ENCODE measurements at places on chromosomes 1 and 21.

DNA sequence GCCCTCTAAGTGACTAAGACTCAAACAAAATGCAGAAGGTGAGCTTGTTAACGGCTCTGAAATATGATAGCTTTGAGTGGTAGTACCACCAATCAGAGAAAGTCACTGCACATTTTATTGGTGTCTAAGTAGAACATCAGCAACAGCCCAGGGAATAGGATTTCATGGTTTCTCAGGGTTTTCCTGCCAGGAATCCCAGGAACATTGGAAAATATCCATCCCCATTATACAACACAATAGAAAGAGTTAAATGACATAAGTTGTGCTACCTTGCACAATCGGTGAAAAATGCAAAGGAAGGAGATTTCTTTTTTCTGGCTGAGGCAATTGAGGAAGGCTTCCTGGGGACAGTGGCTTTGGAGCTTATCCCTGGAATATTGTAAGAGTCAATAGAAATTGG lies 283.1 kb downstream of the HLX start:
- DNase-seq: no peak

GRCh38 chr1:219385787-219386427 lies 212.2 kb downstream of the LYPLAL1 start:
- DNase-seq: no peak

DNA sequence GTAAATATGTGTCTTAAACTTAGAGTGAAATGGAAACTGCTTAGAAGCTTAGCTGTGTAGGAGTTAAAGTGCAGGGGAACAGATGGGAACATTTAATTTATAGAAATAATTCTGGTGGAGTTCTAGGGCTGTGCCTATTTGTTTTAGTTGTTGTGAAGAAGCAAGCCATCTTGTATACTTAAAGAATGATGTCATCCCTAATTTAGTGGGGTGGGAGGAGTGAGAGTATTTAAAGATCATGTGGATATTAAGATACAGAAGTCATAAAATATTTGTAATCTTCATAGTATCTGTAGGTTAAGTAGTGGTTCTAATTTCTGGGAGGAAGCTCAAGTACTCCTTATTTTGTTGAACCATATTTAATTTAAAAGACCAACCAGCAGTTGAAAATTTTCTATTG lies 41.5 kb downstream of the BACH1 start:
- DNase-seq: no peak

DNA sequence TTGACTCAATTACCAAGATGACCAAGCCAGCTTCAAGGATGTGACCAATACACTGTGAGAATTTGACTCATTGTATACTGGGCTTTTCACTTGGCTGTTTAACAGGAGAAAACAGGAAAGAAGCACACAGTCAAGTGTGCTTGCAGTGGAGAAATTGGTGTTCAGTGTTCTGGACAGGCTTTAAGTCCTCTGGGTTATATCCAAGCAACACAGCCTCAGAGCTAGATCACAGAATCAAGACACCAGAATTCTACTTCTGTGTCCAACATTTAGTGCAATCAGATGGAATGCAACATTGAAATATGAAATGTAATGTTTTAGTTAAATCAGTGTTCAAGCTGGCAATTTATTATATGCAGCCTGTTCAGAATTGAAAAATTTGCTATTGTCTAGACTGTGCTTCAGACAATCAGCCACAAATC lies 694.4 kb downstream of the LTN1 start:
- no peak for DNase-seq

- no peak for DNase-seq
These were observed 17.1 kb downstream of the FBLIM1 start for GRCh38 chr1:15775706-15776105.

GRCh38 chr1:7219031-7219430 lies 433.8 kb downstream of the CAMTA1 start:
- DNase-seq: no peak

DNA sequence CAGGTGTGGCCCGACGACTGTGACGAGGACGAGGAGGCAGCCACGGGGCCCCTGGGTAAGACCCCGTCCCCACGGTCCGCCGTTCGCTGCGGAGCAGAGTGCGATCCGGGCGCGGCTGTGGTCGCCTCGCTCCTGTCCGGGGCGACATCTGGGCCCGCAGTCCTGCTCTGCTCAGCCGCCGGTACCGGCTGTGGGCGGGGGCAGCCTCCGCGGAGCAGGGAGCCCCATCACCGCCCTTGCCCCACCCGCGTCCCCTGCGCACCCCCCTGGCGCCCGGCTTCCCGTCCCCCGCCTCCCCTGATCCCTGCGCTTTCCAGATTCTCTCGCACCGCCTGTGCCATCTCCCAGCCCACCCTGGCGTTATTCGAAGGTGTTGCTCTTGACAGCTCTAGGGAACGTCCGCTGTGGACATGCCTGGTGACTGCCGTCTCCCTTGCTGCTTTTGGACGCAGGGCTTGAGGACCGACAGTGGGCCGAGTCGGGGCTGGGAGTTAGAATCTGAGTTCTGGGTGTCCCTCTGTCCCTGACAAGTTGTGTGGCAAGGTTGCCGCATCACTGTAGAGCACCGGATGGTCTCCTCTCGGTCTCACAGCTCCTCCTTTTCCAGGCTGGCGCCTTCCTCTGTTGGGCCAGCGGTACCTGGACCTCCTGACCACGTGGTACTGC lies 596 bp downstream of the TOR3A start:
- peak; percentile 35 for DNase-seq

DNA sequence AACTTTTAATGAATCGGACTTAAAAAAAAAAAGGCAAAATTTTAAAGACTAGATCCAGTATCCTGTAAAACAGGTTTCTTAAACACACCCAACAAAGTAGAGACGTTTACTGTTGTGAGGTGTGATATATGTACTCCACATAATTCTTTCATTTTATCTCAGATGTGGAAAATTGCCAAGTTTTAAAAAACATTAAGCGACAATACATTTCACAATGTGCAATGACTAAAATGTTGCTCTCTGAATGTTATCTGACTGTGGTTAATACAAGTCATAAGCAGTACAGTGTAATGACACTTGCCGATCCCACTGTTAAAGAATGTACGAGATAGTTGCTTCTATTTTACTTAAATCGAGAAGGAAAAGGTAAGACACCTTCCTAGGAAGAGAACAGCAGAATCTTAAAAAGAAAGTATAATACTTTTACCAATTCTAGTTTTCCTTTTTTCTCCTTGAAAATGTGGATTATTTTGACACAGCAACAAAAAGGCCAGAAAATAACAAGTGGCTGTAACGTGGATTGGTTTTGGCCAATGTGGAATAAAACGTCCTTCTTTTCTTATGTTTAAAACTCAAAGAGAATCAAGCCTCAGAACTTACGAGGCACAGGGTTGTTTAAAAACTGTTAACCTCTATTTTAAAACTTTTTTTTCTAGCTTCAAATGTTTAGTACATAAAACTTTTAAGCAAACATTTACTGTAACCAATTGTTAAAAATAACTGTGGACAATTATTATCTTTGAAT lies 51.4 kb downstream of the TP53BP2 start:
- DNase-seq: no peak

- no peak for DNase-seq
These were observed 20.6 kb downstream of the WASF2 start for GRCh38 chr1:27469334-27469733.

DNA sequence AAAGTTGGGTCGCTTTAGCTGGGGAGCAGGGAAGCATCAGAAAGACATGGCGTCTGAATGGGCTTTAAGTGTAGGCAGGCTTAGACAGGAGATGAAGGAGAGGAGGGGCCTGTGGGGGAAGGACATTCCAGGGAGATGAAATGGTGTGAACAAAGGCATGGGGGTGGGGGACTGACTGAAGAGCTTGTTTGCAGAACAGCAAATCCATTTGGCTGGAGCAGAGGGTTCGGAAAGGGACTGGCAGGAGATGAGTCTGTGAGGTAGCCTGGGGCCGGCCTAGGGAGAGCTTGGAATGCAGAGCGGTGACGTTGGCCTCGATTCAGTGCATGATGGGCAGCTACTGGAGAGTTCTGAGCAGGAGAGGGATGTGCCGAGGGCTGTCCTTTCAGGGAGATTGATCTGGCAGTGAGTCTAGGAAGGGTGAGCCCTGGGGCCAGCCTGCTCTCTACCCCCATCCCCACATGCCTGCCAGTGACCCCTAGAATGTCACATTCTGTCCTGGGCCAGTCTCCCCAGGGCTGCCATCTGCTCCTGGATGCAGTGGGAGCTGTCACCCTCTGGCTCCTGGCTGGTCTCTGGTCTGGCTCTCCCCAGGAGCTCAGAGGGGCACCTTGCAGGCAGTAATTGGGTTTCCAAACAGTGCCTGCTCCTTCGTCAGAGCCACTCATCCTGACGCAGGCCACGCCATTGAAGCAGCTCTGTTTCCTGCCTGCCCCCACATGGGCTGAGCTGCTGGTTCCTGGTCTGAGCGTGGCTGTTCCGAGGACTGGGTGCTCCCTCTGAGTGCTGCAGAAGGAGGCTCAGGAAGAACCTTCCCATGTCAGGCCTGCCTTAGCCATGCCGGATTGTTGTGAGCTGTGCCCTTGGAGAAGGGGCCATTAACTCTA lies 22.3 kb upstream of the TMEM222 start:
- DNase-seq: no peak

DNA sequence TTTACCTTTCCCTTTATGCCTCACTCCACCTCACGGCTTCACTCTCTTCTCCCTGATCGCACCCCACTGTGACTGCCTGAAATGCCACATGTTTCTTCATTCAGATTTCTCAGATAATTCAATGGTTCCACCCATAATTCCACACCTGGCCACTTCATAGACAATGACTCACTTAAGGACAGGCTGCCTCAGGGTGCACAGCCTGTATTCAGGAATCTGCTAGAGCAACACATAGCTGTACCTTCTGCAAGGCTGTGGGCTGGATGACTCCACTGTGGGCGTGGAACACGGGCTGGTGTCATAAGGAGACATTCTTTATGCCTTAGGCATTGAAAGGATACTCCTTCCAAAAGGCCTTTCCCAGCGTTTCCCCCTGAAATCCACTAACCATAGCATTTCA lies 36.1 kb downstream of the L1TD1 start:
- no peak for DNase-seq

DNA sequence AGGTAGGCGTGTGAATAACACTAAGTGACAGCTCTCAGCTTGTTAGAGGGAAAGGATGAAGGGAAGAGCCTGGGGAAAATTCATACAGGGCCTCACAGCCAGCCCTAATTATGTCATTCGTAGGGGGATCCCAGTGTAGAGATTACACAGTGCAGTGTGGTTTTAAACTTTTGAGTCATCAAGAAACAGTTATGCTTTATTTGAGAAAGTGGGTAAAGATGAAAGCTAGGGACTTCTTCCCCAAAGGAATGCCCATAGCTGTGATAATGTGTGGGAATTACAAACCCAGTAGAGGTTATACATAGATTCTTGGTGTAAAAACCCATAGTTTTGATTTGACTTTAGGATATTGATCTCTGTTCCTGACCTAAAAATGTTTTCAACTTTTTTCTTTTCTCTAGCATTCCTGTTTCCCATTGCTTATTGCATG lies 1.9 kb downstream of the TTF2 start:
- DNase-seq: no peak

DNA sequence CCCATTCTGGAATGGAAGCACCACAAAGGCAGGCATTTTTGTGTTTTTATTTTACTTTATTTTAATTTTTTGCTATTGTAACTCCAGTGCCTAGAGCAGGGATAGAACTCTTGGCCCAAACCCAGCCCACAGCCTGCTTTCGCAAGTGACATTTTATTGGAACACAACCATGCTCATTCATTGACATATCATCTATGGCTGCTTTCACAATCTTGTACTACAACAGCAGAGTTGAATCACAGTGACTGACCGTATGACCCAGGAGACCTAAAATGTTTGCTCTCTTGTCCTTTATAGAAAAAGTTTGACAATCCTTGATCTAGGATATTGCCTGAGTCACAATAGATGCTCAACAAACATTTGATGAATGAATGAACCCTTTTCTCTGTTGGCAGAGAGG lies 83.9 kb upstream of the ATP1A1 start:
- no peak for DNase-seq

DNA sequence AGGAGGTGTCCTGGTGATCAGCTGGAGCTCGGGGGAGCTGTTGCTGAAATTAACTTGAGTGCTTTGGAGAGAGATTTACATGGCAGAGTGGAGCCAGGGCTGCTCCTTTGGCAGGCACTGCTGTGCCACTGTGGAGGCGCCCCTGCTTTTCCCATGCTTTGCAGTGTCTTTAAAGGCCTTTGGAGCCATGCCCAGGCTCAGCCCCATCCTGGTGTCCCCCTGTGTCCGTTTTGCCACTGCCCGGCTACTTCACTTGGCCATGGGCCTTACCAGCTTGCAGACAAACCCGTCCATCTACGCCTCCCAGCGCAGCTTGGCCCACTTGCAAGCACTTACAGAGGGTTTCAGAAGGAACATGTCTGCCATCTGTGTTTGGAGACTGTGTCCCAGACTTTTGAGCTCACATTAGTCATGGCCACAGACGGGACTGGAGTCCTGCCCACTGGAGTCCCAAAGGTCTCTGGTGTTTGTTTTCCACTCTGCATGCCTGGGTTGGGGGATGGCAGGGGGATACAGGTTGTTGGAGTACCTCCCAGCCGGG lies 18.2 kb upstream of the LAMTOR5 start:
- no peak for DNase-seq

- DNase-seq: no peak
These were observed 21.0 kb downstream of the CNIH4 start for GRCh38 chr1:224377676-224378006.

GRCh38 chr1:159835356-159835755 lies 8.7 kb downstream of the SLAMF8 start:
- DNase-seq: no peak

DNA sequence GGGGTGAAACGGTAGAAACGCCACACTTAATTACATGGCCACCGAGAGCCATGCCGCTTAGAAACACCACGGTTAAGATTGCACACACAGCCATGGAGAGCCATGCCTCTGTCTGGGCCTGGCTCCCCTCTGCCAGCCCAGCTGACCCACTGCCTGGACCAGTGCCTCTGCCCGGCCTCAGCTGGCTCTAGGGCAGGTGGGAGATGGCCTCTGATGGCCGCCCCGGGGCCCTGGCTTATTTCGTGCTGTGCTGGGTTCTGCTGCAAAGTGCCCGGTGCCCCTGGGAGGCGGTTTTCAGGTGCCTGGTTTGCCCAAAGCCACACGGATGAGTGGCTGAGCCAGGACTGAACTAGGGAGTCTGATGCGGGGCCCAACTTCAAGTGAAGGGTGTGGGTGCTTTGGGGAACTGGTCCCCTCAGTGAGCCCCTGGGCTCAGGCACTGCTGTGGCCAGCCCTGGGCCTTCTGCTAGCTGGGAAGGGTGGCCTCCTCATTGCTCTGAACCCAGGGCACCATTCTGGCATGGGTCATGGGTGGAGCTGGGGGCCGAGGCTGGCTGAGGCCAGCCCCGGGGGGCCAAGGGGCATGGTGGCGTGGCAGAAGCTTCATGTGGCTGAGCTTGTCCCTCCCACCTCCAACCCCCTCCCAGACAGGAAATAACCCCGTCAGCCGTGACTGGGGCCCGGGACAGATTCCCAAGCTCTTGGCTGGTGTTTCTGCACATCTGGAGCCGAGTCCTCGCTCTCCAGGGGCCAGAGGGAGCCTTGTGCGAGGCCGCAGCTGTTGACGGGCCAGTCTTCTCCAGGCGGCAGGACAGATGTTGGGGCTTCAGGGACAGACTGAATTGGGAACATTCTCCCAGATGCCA lies 1.9 kb upstream of the GPR153 start:
- no peak for DNase-seq

Measured in stimulated activated CD8-positive, alpha-beta memory T cell treated with anti-CD3 and anti-CD28 coated beads, Interleukin-7, amount 100 ng/mL, for 4 hours (primary cell).